ENCODE measurements at places on chromosomes 7 and 10. TPM values are rescaled to one million over a fixed set of nuclear protein-coding genes. Genes with fewer than 3 reads are reported as not detected.

GRCh38 chr7:27846388-27846787, 106.4 kb downstream of the TAX1BP1 start:
- H3K36me3 ChIP-seq: no peaks in the 10 kb centered on the region
- H3K27me3 ChIP-seq: no peaks in the 10 kb centered on the region
- no peak overlapping the region for H3K27ac ChIP-seq
- no peak for DNase-seq
- no peaks in the 10 kb centered on the region for H3K4me1 ChIP-seq
- H3K4me3 ChIP-seq: no peak overlapping the region

- peaks cover 23% of the 10 kb centered on the region for H3K27me3 ChIP-seq
- H3K4me1 ChIP-seq: no peaks in the 10 kb centered on the region
- H3K27ac ChIP-seq: no peak overlapping the region
- DNase-seq: no peak
- peaks cover 2% of the 10 kb centered on the region for H3K36me3 ChIP-seq
Observed at GRCh38 chr10:98128802-98129201, 5.7 kb upstream of the R3HCC1L start.

DNA sequence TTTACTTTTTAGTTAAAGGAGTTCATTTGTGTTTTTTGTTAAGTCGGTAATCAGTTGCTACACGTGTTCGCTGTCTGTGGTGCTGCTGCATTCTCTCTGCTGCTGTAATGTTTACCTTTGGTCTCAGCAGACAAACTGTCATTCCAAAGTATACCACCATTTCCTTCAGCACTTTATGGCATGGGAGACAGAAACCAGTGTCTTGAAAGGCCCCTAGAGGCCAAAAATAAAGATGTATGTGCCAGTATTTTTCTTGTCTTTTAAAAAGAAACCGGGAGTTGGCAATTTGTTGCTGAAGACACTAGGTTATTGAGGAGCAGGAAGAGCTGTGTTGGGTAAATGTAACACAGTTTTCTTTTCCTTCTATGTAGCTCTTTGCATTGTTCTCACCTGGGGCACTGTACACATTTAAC, 24.1 kb downstream of the ZNF92 start:
- no peaks in the 10 kb centered on the region for H3K27me3 ChIP-seq
- H3K36me3 ChIP-seq: peaks cover 63% of the 10 kb centered on the region
- H3K4me3 ChIP-seq: no peak overlapping the region
- no peak for DNase-seq
- H3K4me1 ChIP-seq: peaks cover 10% of the 10 kb centered on the region
- H3K27ac ChIP-seq: no peak overlapping the region

DNA sequence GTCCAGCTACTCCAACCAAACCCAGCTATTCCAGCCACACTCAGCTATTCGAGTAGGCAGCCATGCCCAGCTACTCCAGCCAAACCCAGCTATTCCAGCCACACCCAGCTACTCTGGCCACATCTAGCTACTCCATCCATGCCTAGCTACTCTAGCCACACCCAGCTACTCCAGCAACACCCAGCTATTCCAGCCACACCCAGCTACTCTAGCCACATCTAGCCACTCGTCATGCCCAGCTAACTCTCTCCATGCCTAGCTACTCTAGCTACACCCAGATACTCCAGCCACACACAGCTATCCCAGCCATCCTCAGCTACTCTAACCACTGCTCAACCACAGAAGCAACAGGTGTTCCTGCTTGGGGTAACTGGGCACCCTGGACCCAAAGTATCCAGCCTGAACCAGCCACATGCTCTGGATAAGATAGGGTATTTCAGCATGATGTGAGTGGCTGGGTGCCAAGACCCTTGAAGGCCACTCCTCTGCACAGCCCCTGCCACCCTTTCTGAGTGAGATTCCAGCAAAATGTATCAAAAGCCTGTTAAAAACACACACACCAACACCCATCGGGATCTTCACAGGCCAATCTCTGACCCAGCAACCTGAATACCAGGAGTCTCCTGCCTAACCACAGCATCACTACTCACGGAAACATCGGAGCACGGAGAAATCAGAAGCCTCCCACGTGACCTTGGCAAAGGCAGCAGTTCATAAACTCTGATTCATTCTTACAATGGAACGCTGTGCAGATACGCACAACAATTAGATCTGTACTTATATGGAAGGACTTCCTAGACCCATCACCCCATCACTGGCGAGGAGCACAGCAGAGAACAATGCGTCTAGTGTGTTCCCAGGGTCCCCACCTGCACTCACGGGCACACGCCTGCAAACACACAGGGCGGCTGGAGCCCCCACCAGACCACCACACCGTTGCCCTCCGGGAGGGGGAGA, 51.8 kb upstream of the DNAAF5 start:
- no peaks in the 10 kb centered on the region for H3K4me1 ChIP-seq
- no peak overlapping the region for H3K4me3 ChIP-seq
- no peaks in the 10 kb centered on the region for H3K27me3 ChIP-seq
- no peak for DNase-seq
- H3K27ac ChIP-seq: no peak overlapping the region

The PANK1 gene
- 2.5 TPM for total RNA-seq

The TFEC gene
- total RNA-seq: not detected

The SRGN gene
- 966 TPM for total RNA-seq

- DNase-seq: no peak
- H3K4me1 ChIP-seq: peaks cover 22% of the 10 kb centered on the region
- H3K4me3 ChIP-seq: no peak overlapping the region
- H3K36me3 ChIP-seq: peaks cover 12% of the 10 kb centered on the region
Observed at GRCh38 chr7:75876126-75876881, 2.5 kb upstream of the RHBDD2 start.

- no peak overlapping the region for H3K27ac ChIP-seq
- no peak for DNase-seq
- no peaks in the 10 kb centered on the region for H3K36me3 ChIP-seq
- no peaks in the 10 kb centered on the region for H3K27me3 ChIP-seq
Observed at GRCh38 chr10:20890009-20890408, 7.1 kb downstream of the NEBL start.

DNA sequence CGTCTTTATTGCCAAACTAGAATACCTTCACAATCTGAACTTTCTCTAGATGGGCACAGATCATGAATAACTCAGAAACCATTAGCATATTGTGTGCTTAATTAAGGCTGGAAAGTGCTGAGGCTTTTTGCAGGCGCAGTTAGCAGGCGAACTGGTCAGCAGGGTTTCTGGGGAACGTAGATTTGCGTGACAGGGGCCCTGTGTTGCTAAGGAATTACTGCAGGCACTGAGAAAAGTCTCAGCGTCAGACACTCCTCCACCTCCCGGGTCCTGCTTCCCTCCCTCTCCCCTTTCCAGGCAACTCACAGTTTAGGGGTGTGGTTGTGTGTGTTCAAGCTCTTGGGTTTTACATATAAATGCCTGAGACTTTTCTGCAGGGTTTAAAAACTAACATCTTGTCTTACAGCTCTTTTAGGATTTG, 2.2 kb downstream of the MAP3K8 start:
- peaks cover 52% of the 10 kb centered on the region for H3K36me3 ChIP-seq
- H3K27ac ChIP-seq: peak overlapping the region; percentile 95
- no peaks in the 10 kb centered on the region for H3K27me3 ChIP-seq
- peak overlapping the region; percentile 92 for H3K4me3 ChIP-seq
- peak; percentile 42 for DNase-seq

- H3K4me3 ChIP-seq: no peak overlapping the region
- H3K4me1 ChIP-seq: no peaks in the 10 kb centered on the region
- peaks cover 5% of the 10 kb centered on the region for H3K27me3 ChIP-seq
- no peak for DNase-seq
- no peak overlapping the region for H3K27ac ChIP-seq
- no peaks in the 10 kb centered on the region for H3K36me3 ChIP-seq
Observed at GRCh38 chr10:124044143-124044862, 49.1 kb downstream of the CHST15 start.

- no peaks in the 10 kb centered on the region for H3K36me3 ChIP-seq
- H3K4me1 ChIP-seq: peaks cover 4% of the 10 kb centered on the region
- no peak overlapping the region for H3K4me3 ChIP-seq
- H3K27ac ChIP-seq: no peak overlapping the region
- no peak for DNase-seq
Observed at GRCh38 chr10:29617880-29618340, 16.9 kb downstream of the SVIL start.

GRCh38 chr7:115822380-115822779, 208.2 kb downstream of the TFEC start:
- no peaks in the 10 kb centered on the region for H3K27me3 ChIP-seq
- no peaks in the 10 kb centered on the region for H3K4me1 ChIP-seq
- H3K27ac ChIP-seq: no peak overlapping the region

DNA sequence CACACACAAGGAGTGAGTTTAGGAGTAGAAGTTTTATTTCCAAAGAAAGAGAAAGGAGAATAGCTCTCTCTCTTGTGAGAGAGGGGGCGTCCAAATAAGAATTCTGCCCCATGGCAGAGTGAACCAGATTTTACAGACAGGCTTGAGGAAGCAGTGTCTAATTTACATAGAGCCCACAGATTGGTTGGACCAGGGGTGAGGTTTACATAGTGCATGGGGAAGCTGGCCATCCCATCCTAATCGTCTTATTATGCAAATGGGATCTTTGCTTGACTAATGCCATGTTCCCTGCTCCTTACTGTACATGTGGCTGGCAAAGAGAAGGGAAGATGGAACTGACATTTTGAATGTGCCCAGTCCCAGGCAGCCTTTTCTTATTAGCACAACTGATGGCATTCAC, 60.0 kb upstream of the ACSM6 start:
- H3K27ac ChIP-seq: no peak overlapping the region
- H3K36me3 ChIP-seq: no peaks in the 10 kb centered on the region
- peaks cover 1% of the 10 kb centered on the region for H3K27me3 ChIP-seq

The SLC26A5 gene
- total RNA-seq: not detected

The CPN1 gene
- total RNA-seq: not detected

The OR13A1 gene
- total RNA-seq: not detected

- H3K27ac ChIP-seq: no peak overlapping the region
- peaks cover 7% of the 10 kb centered on the region for H3K36me3 ChIP-seq
- no peak overlapping the region for H3K4me3 ChIP-seq
- no peaks in the 10 kb centered on the region for H3K27me3 ChIP-seq
Observed at GRCh38 chr10:103147645-103148044, 45.4 kb downstream of the NT5C2 start.

- no peak overlapping the region for H3K4me3 ChIP-seq
- no peak overlapping the region for H3K27ac ChIP-seq
- H3K4me1 ChIP-seq: peaks cover 3% of the 10 kb centered on the region
- DNase-seq: peak; percentile 70
Observed at GRCh38 chr7:2886900-2887299, 42.8 kb upstream of the GNA12 start.

DNA sequence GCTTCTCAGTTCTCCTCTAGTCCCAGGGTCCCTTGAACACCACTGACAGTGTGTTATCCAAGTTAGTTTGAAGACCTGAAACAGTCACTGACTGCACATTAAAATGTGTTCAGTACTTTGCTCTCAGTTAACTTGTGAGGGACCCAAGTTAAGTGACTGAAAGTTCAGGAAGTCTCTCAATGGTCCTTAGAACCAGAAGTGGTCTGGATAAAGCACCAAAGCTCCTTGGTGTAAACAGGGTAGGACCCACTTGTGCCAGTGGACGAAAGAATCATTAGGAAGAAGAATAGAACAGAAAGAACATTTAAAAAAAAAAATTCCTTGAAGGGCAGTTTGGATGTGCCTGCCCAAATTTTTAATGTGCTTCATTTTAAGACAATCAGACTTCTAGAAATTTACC, 45.1 kb downstream of the NOD1 start:
- no peak for DNase-seq
- no peaks in the 10 kb centered on the region for H3K27me3 ChIP-seq
- H3K4me3 ChIP-seq: no peak overlapping the region
- no peaks in the 10 kb centered on the region for H3K4me1 ChIP-seq

The MRLN gene
- not detected for total RNA-seq

Data from activated CD4-positive, alpha-beta memory T cell treated with anti-CD3 and anti-CD28 coated beads for 36 hours (primary cell).